ENCODE measurements at places on chromosomes 11 and 22. TPM values are rescaled to one million over a fixed set of nuclear protein-coding genes. Genes with fewer than 3 reads are reported as not detected.

GRCh38 chr22:27704581-27704980 is 97.0 kb downstream of the MN1 start:
- DNase-seq, result no peak

DNA sequence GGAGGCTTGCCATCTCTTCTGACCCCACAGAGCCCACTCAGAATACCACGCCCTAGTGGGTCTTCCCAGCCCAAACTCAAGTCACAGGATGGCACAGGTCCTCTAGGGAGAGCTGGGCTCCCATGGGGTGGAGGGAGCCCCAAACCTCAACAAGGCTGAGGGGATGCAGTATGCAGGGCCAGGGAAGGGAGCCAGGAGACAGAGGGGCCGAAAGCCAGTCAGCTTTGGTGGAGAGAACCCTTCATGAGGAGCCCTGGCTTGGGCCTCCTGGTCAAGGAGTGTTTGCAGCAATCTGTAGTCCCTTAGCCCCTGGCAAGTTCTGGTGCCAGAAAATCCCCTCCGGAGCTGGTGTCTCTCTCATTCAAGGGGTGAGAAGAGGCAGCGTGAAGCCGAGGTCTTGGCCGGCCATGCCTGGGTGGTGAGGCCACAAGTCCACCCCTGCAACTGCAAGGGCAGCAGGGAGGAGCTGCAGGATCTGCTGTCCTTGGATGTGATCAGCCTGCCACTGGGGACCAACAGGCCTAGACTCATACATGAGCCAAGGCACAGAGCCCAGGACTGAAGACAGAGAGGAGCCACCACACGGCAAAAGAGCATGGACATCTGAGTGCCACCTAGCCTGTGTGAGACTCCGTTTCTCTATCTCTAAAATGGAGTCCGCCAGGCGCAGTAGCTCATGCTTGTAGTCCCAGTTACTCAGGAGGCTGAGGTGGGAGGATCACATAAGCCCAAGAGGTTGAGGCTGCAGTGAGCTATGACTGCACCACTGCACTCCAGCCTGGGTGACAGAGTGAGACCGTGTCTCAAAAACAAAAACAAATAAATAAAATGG is 24.1 kb downstream of the NEAT1 start:
- peak; percentile 76 for DNase-seq

DNA sequence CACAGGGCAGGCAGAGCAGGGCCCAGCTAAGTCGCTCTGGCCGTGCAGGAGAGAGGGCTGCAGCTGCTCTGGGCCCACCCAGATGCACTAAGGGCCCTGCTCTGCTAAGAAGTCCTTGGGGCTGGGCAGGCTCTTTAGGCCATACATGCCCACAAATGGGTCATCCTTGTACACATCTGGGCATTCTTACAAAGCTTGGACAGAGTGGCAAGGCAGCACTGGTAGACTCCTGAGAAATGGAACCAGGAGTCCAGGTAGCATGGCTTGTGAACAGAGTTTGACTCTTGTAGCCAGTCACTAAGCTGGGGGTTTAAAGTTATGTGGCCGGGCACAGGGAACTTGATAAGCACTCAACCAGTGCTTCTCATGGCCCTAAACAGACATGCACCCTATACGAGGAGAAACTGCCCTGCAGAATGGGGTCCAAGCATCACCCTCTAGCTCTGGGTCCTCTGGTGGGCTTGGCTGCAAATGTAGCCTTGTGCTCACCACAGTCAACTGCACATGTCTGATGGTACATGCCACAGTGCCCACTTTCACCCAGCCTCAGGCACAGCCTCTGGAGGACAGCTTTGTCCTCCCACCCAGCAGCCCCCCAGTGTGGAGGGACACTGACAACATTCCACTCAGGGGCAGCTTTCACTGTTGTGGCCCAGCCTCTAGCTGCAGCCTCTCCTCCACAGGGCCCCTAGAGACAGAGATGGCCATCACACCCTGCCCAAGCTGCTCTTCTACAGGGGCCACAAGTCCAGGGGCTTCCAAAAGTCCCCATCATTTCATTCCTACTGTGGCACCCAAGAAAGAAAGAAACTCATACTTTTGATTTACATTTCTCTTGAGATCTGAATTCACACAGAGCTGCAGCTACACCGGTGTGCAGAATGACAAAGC is 75.2 kb downstream of the DGCR2 start:
- no peak for DNase-seq

DNA sequence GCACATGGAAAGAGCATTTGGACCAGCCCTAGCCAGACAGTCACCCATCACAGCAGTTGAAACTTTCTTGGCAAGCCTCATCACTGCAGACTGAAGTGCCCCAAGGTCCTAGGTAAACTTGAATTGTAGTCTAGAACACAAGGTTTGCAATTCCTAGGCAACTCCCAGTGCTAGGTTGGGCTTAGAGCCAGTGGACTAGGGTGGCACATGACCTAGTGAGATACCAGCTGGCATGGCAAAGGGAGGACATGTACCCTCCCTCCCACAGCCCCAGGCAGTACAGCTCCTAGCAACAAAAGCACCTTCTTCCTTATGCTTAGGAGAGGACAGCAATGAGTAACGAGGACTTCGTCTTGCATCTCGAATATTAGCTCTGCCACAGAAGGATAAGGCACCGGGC is 889.5 kb downstream of the JRKL start:
- DNase-seq, result no peak

DNA sequence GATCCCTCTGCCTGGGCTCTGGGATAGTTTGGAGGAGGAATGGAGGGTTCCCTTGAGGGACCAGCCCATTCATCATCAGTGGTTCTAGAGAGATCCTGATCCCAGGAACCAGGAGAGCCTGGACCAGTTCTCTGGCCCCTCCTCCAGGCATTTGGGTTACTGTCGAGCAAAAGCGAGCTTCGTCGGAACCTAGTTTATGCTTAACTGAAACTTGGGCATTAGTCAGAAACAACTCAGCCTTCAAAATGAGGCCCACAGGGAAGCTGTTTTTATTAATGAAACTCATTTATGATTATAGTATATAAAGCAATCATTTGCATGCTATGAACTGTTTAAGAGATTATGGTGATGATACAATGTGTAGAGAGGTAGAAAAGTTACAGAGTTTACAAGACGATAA is 61.4 kb downstream of the LIF start:
- DNase-seq, result no peak

DNA sequence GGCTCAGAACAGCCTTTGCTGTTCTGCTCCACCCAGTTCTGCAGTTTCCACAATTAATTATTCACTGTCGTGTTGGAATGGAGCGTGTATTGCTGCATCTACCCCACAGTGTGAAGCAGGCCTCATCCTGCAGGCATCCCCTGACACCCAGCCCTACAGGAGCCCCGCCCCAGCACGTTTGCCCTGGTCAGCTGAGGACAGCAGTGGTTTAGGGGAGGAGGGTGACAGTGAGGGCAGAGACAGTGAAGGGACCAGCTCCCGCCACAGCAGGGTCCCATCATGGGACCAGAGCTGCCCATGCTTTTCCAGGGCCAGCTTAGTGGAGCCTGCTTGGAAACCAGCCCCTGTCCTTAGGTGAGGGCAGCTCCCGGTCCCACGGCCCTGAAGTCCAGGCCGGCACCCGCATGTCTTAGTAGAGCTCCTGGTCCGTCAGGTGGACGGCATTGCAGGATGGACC is 273.0 kb downstream of the TBC1D22A start:
- DNase-seq, result no peak

PHOX2A gene
- total RNA-seq, result not detected

RAG2 gene
- total RNA-seq, result not detected

SVIP gene
- 26.0 TPM for total RNA-seq

MTFP1 gene
- 10.2 TPM for total RNA-seq
